ENCODE measurements at places on chromosomes 5 and 9.

- no peak for DNase-seq
Observed at GRCh38 chr9:34454571-34455065, 3.8 kb downstream of the FAM219A start.

DNA sequence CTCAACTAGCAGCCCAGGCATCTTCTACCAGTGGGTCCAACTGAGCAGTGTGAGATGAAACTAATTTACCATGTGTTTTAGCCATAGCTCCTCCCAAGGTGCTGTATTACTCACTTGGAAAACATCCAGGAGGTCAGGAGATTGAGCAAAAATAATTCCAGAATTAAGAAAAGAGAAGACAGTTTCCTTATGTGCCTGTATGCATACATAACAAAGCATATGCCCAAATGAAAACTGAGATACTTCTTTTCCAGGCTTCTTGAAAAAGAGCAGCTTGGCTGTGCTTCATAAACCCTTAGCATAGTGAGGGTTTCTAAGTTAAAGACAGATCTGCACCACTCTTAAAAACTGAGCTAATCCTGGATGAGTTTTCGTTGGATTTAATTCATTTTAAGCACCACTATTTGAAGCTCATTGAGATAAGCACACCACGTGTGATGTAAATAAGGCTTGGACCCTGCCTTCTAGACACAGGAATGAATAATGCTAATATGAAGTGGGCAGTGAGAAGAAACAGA is 119.4 kb downstream of the ADAMTS12 start:
- DNase-seq: no peak

- no peak for DNase-seq
Observed at GRCh38 chr5:67026278-67026677, 170.3 kb downstream of the CD180 start.

- DNase-seq: no peak
Observed at GRCh38 chr9:116496167-116496566, 190.9 kb upstream of the TRIM32 start.

GRCh38 chr9:7841831-7842230 is 42.3 kb upstream of the DMAC1 start:
- no peak for DNase-seq

DNA sequence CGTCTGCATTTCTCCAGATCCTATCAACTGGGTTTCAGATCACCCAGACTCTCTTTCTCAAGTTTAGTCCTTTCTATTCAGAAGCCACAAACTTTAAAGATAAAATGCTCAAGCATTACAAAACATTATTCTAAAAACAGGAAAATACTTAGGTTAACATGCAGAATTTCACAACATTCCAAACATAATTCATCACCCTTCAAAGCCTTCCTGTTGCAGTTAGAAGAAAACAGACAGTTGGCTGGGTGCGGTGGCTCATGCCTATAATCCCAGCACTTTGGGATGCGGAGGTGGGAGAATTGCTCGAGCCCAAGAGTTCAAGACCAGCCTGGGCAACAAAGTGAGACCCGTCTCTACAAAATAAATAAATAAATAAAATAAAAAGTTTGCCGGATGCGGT is 7.7 kb upstream of the OCLN start:
- DNase-seq: no peak

DNA sequence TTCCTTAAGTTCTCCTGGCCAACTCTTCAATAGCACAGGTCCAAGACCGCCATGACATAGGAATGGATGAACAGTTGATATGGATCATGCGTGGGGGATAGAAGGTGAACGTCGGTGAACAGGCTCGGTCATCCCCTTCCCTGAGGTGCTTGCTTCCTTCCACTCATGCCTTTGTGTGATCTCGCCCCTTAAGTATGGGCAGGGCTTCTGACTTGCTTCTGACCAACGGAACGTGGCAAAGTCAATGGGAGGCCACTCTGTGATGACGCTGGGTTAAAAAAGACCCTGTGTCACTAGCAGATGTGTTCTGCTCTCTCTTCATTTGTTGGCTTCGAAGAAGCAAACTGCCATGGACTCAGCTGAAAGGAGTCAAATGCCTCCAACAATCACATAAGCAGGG is 240.5 kb upstream of the TUT7 start:
- no peak for DNase-seq

DNA sequence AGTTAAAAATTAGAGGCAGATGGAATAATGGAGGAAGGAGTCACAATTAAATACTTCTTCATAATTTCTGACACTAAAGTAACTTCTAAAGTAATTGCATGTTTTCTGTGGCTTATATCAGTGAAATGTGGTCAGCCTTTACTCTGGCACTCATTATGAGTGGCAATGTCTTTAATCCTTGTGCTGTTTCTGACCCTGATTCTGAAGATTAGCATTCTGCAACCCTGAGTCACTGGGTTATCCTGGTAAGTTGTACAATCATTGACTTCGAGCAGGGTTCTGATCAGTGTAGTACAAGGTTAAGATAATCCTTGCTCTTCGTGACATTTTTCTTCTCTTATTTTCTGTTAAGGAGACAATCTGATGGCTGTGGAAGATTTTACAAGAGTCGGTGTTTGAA is 379.4 kb upstream of the RORB start:
- DNase-seq: no peak

All from NCI-H1048 (cell line).